ENCODE measurements at places on chromosomes 13 and 19.
A peak's percentile ranks its signal among the peaks of the same experiment; 100 is the strongest.

GRCh38 chr19:33806434-33806881 is 9.8 kb downstream of the KCTD15 start:
- no peak for DNase-seq

DNA sequence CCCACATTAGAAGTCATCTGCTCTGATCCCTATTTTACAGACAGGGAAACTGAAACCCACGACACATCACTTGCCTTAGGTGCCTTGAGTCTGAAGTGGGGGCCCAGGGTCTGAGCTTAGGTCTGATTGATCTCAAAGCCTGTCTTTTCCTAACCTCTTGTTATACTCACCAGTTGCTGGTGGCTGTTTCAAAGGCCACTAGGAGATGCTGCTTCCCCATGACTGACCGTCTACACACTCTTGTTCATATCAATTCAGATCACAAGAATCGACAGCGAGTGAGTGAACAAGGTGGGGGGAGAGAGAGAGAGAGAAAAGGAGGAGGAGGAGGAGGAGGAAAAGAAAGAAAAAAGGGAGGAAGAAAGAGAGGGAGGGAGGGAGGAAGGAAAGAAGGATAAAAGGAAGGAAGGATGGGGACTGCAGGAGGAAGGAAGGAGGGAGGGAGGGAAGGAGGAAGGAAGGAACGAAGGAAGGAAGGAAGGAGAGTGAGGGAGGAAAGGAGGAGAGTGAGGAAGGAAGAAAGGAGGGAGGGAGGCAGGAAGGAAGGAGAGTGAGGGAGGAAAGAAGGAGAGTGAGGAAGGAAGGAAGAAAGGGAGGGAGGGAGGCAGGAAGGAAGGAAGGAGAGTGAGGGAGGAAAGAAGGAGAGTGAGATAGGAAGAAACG is 3.3 kb downstream of the OR10H1 start:
- DNase-seq, result peak; percentile 18

- DNase-seq, result no peak
These were observed 8.9 kb downstream of the PTGIR start for GRCh38 chr19:46615966-46616365.

DNA sequence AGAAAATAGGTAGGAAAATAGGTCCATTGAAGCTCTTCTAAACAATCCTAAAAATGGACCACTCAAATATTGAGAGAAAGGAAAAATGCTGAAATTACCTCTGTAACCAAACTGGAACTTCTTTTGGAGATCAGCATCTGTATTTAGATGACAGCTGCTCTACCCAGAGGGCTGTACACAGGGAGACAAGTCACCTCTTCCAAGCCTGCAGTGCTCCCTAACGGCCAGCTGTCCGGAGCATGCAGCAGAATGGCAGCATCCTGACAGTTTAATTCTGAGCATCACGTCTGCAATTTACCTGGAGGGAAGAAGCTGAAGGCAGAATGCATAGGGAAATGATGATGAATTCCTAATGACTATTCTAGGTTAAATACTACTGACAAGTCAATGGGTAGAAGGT is 62.8 kb upstream of the DIAPH3 start:
- DNase-seq, result no peak

DNA sequence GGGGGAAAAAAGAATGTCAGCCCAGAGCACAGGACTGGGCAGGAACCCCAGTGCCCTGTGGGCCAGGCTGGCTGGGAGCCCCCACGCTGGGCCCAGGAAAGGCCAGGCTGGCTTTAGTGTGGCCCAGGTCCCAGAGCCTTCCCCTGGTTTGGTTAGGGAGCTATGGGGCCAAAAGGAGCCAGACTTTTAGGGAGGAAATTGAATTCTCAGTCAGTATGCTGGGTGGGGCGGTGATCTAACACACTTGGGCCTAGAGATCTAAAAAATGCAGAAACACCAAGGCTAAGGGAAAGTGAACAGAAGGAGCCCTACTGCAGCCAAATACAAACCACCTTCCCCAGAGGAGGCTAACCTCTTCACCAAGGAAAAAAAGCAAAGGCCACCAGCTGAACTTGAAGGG is 137.5 kb downstream of the CRYL1 start:
- DNase-seq, result no peak

DNA sequence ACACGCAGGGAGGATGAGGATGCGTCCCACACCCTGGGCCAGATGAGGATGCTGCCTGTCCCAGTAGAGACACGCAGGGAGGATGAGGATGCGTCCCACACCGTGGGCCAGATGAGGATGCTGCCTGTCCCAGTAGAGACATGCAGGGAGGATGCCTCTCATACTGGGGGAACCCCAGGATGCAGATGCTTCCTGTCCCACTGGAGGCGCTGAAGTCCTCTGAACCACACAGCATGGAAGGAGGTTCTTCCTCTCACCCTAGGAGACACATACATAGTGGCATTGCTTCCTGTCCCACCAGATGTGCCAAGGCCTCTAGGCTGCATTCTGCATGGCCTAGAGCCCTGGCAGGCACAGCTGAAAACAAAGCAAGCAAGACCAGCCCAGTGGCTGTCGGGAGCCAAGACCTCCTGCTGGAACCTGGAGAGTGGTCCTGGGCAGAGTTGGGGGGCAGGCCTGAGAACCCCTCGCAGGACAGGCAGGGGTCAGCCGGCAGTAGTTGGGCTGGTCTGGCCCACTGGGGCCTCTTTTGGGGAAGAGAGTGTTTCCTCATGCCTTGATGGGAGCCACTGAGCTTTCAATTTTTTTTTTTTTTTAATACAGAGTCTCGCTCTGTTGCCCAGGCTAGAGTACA is 4.3 kb downstream of the HPN start:
- DNase-seq, result peak; percentile 33

DNA sequence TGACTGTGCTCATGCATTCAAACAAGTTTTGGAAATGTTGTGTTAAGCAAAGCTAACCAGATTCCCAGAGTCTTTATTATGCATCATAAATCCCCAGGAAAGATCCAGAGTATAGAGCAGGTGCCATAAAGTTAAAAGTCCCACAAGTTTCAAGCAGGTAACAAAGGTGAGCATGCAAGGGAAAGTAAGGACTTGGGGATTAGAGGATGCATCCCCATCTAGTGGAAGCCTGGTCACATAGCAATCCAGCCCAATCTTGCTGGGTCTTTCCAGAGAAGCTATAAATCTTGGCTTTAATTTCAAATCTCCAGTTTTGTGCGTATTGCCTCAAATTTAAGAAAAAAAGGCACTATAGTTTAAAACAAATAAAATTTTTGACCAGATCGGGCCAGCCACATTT is 72.7 kb downstream of the ZNF254 start:
- DNase-seq, result no peak

DNA sequence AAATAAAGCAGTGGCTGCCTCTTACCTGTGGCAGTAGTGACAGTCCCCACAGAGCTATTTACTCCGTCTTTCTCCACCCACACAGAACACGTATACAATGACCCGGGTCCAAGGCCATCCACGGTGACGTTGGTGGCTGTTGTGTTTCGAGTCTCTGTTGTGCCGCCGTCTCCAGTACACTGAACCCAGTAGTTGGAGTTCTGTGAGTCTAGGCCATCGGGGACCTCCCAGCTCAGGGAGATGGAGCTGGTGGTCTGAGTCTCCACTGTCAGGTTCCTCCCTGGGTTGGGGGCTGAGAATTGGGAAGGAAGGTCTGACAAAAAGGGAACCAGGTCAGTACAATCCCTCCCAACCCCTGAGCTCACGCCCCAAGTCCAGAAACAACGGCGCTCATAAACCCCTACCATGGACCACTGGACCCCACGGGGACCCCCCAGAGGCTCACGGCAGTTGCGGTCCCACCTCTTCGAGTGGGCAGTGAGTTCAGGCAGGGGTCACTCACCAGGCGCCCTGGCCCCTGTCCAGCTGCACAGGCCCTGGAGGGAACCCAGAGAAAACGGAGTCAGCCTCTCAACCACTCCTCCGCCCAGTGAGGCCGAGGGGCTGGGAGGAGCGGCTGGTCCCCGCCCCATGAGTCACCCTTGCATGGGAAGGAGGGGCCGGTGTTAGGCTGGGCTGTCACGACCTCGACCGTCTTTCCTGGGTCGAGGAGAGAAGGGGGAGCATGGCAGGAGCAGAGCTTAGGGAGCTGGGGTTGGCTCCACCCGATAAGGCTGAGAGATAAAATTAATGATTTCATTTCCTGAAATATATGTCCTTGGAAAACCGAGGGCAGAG is 2.4 kb downstream of the PTPRH start:
- peak; percentile 53 for DNase-seq

DNA sequence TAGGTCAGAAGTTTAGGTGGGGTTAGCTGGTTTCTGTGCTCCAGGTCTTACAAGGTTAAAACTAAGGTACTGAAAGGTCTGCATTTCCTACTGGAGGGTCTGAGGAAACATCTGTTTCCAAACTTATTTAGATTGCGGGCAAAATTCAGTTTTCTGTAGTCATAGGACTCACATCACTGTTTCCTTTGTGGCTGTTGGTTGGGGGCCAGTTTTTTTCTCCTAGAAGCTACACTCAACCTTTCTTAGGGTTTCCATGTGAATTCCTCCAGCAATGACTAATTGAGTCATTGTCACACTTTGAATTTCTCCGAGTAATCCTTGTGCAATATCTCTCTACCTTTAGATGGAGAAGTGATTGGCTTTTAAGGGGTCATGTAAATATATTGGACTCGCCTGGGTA is 773.4 kb upstream of the SLITRK1 start:
- DNase-seq, result no peak

GRCh38 chr19:45670670-45671453 is 2.8 kb downstream of the GIPR start:
- peak; percentile 46 for DNase-seq

GRCh38 chr13:35729926-35730627 is 253.6 kb upstream of the MAB21L1 start:
- no peak for DNase-seq

GRCh38 chr19:10424011-10424637 is 3.8 kb downstream of the PDE4A start:
- DNase-seq, result peak; percentile 67

GRCh38 chr13:61751039-61751438 is 335.4 kb upstream of the PCDH20 start:
- no peak for DNase-seq

GRCh38 chr19:53466726-53467484 is 628 bp upstream of the ZNF813 start:
- DNase-seq, result no peak

DNA sequence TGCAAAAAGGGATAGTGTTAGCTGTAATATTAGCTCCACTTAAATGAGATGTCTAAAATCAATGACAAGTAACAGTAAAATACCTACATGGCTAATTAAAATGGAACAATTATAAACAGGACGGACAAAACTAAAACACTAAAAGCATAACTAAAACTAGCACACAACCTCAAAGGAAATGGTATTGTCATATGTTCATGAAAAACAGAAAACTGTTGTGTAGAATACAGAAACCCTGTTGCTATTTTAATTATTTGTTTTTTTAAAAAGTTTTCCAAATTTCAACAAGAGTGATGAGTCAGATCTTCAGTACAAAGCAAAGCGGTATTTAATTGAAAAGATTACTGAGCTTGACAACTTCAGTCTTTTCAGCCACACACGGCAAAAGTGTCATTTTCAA is 4.2 kb downstream of the RCBTB2 start:
- DNase-seq, result no peak

DNA sequence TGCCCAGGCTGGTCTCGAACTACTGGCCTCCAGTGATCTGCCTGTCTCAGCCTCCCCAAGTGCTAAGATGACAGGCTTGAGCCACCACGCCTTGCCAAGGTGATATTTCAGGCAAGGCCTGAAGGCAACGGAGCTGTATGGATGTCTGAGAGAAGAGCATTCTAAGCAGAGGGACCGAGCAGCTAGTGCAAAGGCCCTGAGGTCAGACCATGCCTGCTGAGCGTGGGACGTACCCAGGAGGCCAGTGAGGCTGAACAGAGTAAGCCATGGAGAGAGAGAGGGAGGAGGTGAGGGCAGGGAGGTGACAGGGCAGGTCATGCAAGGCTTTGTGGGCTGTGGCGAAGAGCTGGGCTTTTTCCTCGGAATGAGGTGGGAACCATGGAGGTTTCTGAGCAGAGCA is 3.4 kb upstream of the SLC44A2 start:
- no peak for DNase-seq

DNA sequence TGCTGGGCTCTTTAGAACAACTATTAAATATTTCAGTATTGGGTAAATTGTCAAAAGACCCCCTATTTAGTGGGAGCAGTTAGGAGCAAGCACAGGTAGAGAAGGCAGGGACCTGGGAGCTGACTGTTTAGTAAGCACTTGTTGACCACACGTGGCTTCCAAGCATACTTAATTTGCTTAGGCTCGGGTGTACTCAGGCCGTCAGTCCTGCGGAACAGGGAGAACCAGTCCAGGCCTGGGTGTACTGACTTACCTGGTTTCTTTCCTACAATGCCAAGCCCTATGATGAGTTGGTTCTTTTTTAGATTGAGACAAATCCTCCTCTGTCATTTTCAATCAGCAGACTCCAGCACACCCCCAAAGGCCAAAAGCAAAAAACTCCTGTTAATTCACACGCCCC is 90.0 kb downstream of the WDFY2 start:
- DNase-seq, result no peak

DNA sequence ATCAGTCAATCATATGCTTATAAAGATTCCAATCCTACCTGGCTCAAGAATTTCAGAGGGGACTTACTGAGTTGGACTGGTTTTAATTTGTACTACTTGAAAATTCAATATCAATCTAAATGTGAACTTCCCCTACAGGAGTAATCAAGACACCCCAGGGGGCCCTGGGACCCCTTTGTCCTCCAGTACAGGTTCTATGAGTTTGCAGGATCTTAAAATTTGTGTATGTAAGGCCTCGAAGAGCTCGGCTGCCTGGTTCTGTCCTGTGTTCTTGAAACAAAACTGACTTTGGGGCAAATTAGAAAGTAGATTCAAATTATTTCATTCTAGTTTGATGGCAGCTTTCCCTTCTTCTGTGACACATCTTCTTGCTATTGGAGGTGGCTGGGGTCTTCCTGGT is 261.3 kb downstream of the KCNRG start:
- no peak for DNase-seq

DNA sequence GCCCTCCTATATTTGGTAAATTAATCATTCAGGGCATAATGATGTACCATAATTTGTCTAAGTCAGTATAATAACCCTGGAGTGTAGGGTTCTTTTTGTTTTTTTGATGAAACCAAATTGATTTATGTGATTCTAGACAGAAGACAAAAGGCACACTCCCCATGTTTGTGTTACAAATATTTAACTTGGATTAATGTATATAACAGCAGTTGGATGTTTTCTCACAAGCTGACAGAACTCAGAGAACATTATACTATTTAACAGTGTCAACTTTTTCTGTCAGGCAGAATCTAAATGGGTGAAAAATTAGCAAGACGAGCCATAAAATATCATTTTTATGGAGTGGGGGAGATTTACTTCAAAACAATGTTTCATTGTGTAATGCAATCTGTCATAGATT is 15.2 kb downstream of the CBY2 start:
- DNase-seq, result no peak

DNA sequence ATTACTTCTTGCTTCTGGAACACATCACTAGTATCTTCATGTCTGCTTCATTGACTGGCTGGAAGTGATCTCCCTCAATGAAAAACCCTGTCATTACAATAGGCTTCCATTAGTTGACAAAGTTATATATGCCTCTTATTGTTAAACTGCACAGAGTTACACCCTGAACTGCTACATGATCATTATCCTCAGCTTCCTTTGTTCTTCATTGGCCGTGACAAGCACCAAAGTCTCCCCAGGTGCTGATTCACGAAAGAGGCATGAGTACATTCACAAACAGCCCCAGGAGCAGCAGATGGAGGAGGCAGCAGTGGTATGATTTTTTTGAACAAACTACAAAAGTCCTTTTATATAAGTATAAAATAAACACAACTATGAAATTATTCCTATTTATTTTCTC is 51.4 kb downstream of the VWA8 start:
- no peak for DNase-seq

Measured in activated naive CD4-positive, alpha-beta T cell treated with Interleukin-2 at 50 U/mL for 16 hours (primary cell).